Liver (tissue), 10 donors: ENCODE measurements at places on chromosomes 12 and 14. TPM values are rescaled to one million over a fixed set of nuclear protein-coding genes. Genes with fewer than 3 reads are reported as not detected.

DNA sequence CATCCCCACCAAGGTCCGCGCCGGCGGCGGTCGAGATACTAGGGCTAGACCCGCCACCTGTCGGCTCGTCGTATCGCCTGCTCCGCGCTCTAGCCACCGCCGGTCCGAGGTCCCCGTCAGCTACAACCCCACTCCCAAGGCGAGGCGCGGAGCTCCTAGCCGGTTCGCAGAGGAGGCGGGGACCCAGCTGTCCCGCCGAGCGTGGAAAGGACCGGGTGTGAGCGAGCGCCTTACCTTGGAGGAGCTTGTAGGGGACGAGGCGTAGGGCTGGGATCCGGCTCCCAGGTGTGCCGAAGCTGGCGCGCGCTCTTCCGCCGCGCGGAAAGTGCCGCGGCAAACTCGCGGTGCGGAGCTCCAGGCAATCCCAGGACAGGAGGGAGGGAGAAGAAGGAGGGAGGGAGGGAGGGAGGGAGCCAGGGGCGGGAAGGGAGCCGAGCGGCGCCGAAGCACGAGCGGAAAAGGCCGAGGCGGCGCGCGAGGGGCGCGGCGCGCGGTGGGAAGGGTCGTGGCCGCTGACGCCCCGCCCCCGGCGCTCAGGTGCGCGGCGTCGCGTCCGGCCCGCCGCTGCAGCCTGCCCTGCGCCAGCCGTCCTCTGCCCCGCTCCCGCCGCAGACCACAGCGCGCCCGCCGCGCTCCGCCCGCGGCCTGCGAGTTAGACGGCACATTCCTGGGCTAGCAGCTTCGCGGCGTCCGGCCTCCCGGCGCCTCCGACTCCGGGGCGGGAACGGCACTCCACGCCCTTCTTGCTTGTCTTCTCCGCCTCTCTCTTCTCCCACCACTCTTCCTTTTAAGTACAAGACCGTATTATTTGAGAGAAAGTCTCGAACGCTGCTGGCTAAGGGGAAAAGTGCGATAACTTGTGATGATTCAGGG lies at the start of gene PAWR:
TSS of gene PAWR (minus strand) at position 327 of the 873 bp plus-strand sequence. CDS start 720 bp downstream, outside the sequence.
- peak; percentile 65 for DNase-seq

TROAP gene
- 2.0 TPM for polyA plus RNA-seq

DRAM1 gene
- polyA plus RNA-seq = 3.9 TPM

GRCh38 chr12:64633940-64634337 lies 23.6 kb downstream of the RASSF3 start:
- DNase-seq = no peak

ANAPC7 gene
- 13.3 TPM for polyA plus RNA-seq

DNA sequence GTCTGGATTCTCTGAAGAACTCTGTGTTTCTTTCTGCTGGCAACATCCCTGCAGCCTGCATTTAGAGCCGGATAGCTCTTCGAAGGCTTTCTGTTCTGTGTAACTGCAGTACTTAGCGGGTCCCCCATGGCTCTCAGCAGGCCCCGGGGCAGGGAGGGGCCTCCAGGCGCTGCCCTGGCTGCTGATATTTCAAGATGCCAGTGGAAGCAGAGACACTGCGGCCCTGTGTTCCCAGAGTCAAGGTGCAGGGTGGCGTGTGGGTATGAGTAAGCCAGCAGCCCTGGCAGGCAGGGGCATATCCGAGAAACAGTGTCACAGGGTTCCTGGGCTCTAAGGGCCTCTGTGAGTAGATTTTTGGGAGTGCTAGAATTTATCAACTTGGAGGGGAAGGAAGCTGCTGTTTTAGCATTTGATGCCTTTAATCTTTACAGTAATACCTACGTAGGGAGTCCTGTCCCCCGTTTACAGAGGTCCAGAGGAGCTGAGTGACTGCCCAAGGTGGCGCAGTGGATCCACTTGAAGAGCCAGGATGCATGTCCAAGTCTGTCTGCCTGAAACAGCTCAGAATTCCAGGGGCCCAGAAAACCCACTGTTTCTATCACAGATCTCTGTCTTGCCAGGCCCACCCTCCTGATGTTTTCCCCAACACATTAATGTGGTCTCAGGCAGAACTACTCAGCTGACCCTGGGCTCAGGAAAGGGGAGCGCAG lies 16.2 kb downstream of the ESRRB start:
- no peak for DNase-seq
